Right atrium auricular region (tissue), 2 donors: ENCODE measurements at places on chromosomes 1 and 21. TPM values are rescaled to one million over a fixed set of nuclear protein-coding genes. Genes with fewer than 3 reads are reported as not detected.

DNA sequence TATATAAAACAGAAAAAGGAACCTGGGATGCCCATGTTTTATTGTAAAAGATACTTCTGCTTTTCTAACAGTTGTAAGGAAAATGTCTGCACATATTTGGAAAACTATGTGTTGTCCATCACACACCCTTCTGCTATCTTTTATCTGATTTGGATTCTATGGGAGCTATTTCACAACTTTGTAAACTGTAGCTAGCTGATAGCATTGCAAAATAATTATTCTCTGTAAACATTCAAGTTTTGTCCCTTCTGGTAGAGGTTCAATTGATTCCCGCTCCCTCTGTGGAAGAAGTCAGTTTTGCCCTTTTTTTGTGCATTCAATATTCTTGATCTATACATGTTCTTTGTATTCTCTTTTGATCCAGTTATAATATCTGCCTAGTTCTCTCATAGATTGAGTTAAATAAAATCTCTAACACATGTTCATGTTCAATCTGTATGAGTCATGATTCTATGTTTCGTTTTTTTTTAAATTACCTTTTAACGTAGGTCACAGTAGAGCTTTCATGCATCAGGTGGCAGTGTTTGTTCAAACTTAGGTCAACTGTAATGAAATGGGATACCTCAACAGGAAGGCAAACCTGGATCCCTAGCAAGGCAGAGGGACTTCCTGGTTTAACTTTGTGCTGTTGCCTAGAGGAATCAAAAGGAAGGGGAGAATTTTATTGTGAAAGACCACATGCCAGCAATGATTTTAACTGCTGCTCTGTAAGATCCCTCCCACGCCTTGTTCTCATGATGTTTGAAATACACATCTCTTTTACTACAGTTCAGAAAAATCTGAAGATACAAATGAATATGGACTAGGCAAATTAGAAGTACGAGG lies 26.0 kb upstream of the BCL9 start:
- DNase-seq = no peak

DNA sequence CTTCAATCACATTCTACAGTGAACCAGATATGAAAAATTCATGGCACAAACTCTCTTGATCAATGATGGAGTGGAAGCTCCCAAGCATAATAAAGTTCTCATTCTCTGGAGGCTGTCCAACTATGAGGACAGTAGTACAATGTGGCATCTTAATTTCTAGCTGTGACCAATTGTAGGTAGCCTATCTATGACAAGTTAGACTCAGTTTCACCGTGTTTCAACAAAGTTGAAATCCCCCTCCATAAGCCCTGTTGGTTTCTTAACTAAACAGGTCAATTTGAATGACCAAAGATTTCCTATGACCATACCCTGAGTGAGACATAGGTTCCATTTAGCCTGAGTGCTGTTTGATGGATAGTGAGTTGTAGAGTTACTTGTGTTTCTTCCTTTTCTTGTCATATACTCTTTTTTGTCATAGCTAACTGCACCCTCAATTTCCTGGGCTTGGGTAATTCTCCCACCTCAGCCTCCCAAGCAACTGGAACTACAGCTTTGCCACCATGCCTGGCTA lies 11.8 kb downstream of the PATJ start:
- no peak for DNase-seq

- DNase-seq = no peak
Measured at GRCh38 chr1:153663211-153663610, 4.7 kb downstream of the SNAPIN start.

- DNase-seq = no peak
Measured at GRCh38 chr21:39673736-39674135, 61.0 kb downstream of the B3GALT5 start.

- no peak for DNase-seq
Measured at GRCh38 chr1:50968821-50969610, 1.0 kb upstream of the CDKN2C start.

DNA sequence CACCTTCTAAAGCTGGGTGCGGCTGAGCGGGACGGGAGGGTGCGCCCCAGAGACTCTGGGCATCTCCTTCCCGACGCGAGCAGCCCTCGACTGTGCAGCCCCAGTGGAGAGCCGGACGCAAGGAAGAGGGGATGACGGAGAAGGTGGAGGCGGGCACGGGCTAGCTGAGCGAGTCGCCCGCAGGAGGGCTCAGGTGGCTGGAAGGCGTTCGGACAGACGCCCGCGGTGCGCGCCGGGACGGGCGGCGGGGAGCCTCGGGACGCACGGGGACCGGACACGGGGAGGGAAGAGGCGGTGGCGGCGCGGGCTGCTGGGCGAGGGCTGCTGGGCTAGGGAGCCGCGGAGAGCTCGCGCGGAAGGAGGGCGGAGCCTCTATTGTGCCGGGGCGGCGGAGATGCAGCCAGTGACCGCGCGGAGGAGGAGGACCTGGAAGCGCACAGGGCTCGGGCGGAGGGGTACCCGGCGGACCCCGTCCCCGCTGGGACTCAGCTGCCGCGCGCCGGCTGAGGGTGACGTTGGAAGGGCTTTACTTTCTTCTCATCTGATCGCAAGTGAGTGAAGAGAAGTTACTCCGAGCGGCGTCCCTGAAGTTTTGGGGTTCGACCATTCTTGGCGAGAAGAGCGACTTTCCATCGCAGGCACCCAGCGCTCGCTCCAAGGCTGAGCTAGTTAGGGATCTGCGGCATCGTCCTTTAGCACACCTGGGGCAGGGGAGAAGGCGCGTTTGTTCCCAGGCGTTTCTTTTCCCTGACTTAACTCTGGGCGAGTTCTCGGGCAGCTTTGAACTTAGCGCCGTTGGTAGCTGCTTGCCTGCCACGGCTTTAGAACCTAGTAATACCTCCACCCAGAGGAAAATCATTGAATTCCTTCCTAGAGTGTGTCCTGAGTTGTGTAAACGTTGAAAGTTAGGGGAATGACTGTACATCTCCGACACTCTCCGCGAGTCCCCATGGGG lies at the start of gene OLFML2B:
Gene OLFML2B, minus strand, starts transcription at position 323 of the 955 bp plus-strand sequence. CDS start 439 bp downstream, outside the sequence.
- no peak for DNase-seq

- no peak for DNase-seq
Measured at GRCh38 chr1:238318294-238319110, 427.8 kb upstream of the ZP4 start.

DNA sequence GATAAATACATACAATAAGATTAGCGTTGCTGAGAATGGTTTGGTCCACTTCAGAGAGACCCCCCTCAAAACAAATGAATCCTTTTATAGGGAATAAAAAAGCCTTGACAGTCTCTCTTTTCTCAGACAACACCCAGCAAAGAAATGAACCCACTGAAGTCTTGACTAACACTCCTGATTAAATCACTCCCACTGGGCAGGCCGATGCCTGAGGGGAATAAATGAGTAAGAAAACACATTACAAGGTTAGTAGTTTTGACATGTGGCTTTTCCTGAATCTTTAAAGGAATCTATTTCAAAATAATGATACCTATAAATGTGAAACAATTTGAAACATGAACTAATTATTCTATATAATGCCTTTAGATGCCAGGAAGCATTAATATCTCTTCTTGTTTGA lies 146.9 kb upstream of the POGK start:
- no peak for DNase-seq

DNA sequence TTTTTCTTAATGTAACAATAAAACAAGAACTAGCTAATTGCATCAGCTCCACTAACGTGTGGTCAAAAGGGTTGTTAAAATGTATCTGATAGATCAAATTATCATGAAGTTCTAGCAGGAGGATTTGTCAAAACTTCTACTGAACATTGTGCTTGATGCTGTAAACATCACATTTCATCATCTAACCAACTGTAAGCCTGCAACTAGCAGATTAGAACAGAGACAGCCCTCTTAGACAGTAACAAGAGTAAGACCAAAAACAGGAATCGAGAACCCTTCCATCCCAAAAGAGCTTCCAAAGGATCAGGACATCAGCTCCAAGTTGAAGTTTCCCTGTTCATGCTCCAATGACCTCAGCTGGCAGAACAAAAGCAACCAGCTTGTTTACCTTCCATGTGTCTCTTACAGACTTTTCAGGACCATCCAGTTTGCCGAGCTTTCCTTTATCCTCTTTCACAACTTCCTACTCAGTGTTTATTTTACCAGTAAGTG lies 44.6 kb downstream of the NIBAN1 start:
- no peak for DNase-seq

GRCh38 chr1:153906396-153906795 lies 16.4 kb downstream of the GATAD2B start:
- no peak for DNase-seq

DNA sequence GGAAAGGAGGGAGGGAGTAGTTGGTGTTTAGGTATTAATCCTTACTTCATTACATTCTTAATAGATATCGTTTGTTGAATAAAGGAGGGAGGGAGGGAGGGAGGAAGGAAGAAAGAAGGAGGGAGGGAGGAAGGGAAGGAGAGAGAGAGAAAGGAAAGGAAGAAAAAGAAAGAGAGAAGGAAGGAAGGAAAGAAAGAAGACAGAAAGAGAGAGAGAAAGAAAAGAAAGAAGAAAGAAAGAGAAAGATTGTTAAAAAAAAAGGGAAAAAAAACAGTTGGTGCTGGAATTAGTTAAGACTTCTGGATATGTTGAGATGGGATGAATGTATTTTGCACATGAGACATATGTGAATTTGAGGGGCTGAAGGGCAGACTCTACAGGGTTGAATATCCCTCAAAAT lies 44.1 kb upstream of the ZSWIM5 start:
- no peak for DNase-seq

Gene DPYD
- total RNA-seq = 14.5 TPM

Gene YRDC
- total RNA-seq = 8.6 TPM

Gene CDCA8
- 0.48 TPM for total RNA-seq
